ENCODE measurements at places on chromosomes 7 and 10. TPM values are rescaled to one million over a fixed set of nuclear protein-coding genes. Genes with fewer than 3 reads are reported as not detected.

GATA3 gene
- 293 TPM for total RNA-seq

- DNase-seq, result no peak
- peaks cover 7% of the 10 kb centered on the region for H3K4me1 ChIP-seq
- no peak overlapping the region for H3K4me3 ChIP-seq
- no peak overlapping the region for H3K27ac ChIP-seq
- no peaks in the 10 kb centered on the region for H3K36me3 ChIP-seq
Observed at GRCh38 chr7:155484483-155485399, 26.8 kb downstream of the EN2 start.

GRCh38 chr10:5932345-5932744, 42.3 kb downstream of the FBH1 start:
- H3K36me3 ChIP-seq, result peaks cover 52% of the 10 kb centered on the region
- H3K27me3 ChIP-seq, result no peaks in the 10 kb centered on the region
- H3K27ac ChIP-seq, result no peak overlapping the region
- peaks cover 3% of the 10 kb centered on the region for H3K4me1 ChIP-seq

- H3K36me3 ChIP-seq, result peaks cover 58% of the 10 kb centered on the region
- peaks cover 41% of the 10 kb centered on the region for H3K4me1 ChIP-seq
- DNase-seq, result peak; percentile 45
- no peaks in the 10 kb centered on the region for H3K27me3 ChIP-seq
- peak overlapping the region; percentile 91 for H3K4me3 ChIP-seq
- H3K27ac ChIP-seq, result peak overlapping the region; percentile 73
Observed at GRCh38 chr10:5888843-5889623, 660 bp downstream of the ANKRD16 start.

GRCh38 chr10:123381224-123381623, 227.0 kb downstream of the BUB3 start:
- no peaks in the 10 kb centered on the region for H3K27me3 ChIP-seq
- H3K36me3 ChIP-seq, result no peaks in the 10 kb centered on the region
- no peak overlapping the region for H3K4me3 ChIP-seq
- no peaks in the 10 kb centered on the region for H3K4me1 ChIP-seq
- H3K27ac ChIP-seq, result no peak overlapping the region
- DNase-seq, result no peak
